Upper lobe of right lung (tissue), 1 donor: ENCODE measurements at places on chromosomes 12 and 14. TPM values are rescaled to one million over a fixed set of nuclear protein-coding genes. Genes with fewer than 3 reads are reported as not detected.

DNA sequence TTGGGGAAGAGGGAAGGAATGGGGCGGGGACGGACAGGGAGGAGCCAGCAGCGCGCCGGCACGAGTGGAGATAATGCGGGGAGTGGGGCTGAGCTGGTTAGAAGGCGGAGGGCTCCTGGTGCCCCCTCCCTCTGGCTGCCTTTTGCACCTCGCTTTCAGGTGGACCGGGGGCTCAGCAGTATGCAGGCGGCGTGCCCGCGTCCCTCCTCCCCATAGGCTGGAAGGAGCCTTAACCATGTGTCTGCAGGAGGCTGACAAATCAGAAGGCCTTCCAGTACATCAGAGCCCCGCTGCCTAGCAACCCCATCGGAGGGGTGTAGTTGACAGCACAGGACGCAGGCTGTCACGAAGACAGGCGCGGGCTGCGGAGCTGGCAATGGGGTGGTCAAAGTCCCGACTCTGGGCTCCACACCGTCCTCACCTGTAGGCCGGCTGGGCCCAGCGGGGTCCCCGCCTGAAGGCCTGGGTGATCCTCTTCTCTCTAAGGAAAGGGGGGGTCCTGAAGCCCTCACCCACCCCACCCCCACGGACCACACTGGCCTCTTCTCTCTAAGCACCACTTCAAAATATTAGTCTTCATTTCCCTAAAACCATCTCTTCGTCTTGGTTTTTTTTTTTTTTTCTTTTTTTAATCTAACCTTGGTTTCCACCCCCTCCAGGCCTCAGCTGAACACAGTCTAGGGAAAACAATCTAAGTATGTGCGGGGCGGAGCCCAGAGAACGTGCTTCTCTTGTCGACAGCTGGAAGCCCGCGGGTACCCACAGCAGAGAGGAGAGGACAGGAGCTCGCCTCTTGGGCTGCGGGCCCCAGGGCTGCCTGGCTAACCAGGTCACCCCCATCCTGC is 44.5 kb downstream of the KDM2B start:
- peak; percentile 91 for DNase-seq
- H3K4me3 ChIP-seq: peak overlapping the region; percentile 72
- H3K36me3 ChIP-seq: no peaks in the 10 kb centered on the region
- peak overlapping the region; percentile 93 for H3K27ac ChIP-seq
- peaks cover 54% of the 10 kb centered on the region for H3K4me1 ChIP-seq

- H3K27me3 ChIP-seq: peaks cover 63% of the 10 kb centered on the region
- H3K4me3 ChIP-seq: no peak overlapping the region
- DNase-seq: no peak
- H3K27ac ChIP-seq: no peak overlapping the region
- no peaks in the 10 kb centered on the region for H3K4me1 ChIP-seq
These were observed 52.3 kb upstream of the KCNA5 start for GRCh38 chr12:4991373-4991772.

DNA sequence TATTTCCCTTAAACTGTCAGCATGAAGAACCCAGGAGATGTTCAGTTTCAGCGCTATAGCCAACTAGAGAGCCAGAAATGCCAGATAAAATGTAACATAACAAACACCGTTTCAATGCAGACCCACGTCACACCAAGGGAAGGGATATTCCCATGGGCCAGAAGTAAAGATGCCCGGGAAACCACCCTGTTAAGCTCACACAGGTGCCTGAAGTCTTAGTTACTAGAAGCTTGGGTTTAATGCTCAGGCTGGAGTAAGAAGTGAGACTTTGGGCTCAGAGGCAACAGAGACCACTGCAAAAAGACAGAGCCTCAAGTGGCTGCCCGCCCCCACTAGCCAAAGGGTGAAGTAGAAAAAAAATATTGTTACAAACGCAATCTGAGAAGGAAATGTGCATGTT is 52.3 kb downstream of the SYNE3 start:
- peaks cover 4% of the 10 kb centered on the region for H3K4me1 ChIP-seq
- H3K4me3 ChIP-seq: no peak overlapping the region
- H3K36me3 ChIP-seq: peaks cover 20% of the 10 kb centered on the region
- H3K27me3 ChIP-seq: no peaks in the 10 kb centered on the region
- no peak overlapping the region for H3K27ac ChIP-seq

- DNase-seq: no peak
- no peak overlapping the region for H3K27ac ChIP-seq
These were observed 19.3 kb downstream of the BRF1 start for GRCh38 chr14:105281371-105282097.

DNA sequence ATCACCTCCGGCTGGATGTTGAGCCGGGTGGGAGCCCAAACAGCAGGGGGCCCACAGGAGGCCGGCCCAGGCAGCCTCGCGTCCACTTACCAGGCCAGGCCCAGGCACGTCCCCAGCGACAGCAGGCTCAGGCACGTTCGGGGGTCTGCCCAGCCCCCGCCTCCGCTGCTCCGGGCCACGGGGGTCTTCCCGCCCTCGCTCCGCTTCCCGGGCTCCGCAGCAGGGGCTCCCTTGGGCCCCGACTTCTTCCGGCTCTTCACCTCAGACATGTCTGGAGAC is 216 bp downstream of the IKBIP start:
- H3K27me3 ChIP-seq: no peaks in the 10 kb centered on the region
- H3K4me3 ChIP-seq: peak overlapping the region; percentile 96
- H3K4me1 ChIP-seq: peaks cover 18% of the 10 kb centered on the region

GRCh38 chr12:59040656-59041055 is 120.4 kb upstream of the LRIG3 start:
- H3K27ac ChIP-seq: no peak overlapping the region
- no peak for DNase-seq

- no peaks in the 10 kb centered on the region for H3K36me3 ChIP-seq
- DNase-seq: no peak
- H3K4me3 ChIP-seq: no peak overlapping the region
- no peak overlapping the region for H3K27ac ChIP-seq
These were observed 47.2 kb upstream of the KTN1 start for GRCh38 chr14:55532645-55533344.

- H3K27ac ChIP-seq: no peak overlapping the region
- H3K36me3 ChIP-seq: peaks cover 70% of the 10 kb centered on the region
- no peaks in the 10 kb centered on the region for H3K4me1 ChIP-seq
These were observed 25.7 kb upstream of the LRP1-AS start for GRCh38 chr12:57173089-57173488.

GRCh38 chr14:87503711-87504110 is 489.3 kb downstream of the GALC start:
- no peaks in the 10 kb centered on the region for H3K36me3 ChIP-seq
- no peaks in the 10 kb centered on the region for H3K4me1 ChIP-seq
- no peak overlapping the region for H3K27ac ChIP-seq
- no peaks in the 10 kb centered on the region for H3K27me3 ChIP-seq

DNA sequence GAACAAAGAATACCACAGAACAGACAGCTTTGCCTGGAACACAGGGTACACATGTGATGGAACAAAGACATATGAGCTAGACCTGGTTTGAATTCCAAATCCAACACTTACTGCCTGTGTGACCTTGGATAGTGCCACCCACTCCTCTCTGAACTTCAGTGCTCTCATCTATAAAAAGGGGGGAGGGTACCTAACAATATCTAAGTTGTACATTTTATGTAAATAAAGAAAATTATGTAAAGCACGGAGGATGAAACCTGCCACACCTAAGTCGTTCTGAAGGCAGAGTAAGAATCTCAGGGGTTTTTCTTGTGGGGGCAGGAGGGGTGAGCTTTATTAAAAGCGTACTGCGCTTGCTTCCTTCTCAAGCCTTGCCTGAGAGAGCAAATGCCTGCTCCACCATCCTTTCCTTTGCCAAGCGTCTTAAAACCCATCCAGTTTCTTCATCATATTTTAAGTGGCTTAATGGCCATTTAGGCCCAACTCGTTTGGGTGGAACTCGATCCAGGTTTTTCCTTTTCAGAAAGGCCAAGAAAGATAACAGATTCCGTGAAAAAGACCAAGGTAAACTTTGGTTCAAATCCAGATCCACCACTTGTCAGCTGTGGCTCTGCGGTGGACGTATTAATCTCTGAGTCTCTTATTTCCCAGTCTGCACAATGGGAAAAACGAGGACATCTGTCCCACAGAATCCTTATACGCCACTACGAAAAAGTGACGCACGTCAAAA is 946 bp downstream of the DDX24 start:
- peaks cover 49% of the 10 kb centered on the region for H3K4me1 ChIP-seq
- peak overlapping the region; percentile 84 for H3K4me3 ChIP-seq
- H3K36me3 ChIP-seq: peaks cover 30% of the 10 kb centered on the region
- DNase-seq: no peak

GRCh38 chr12:76080017-76080728 is 4.3 kb downstream of the NAP1L1 start:
- no peak for DNase-seq
- no peak overlapping the region for H3K27ac ChIP-seq
- no peaks in the 10 kb centered on the region for H3K27me3 ChIP-seq
- no peak overlapping the region for H3K4me3 ChIP-seq

DNA sequence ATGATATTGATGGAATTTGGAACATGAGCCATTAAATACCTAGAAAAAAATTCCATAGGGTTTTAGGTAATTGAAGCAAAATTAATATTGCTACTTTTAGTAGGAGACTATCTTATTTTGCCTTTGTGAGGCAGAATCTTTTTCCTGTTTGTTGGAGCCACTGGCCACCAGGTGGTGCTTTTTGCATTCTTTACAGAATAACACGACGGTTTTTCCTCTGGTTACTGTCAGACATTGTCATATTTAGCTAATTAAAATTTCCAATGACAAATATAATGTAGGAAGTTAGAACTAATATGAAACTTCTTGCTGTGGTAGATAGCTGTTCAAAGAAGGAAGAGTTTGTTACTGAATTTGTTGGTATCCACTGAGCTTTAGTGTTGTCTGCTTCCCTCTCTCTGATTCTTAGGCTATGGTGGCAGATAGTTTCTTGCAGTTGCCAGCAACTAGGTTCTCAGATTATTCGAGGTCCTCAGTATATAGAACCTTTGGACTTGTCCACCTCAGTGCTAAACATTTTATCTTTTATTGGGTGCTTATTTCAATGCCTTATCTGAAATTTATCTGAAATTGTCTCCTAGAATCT is 25.7 kb downstream of the RAB21 start:
- H3K4me1 ChIP-seq: peaks cover 11% of the 10 kb centered on the region
- DNase-seq: no peak
- H3K27ac ChIP-seq: no peak overlapping the region
- no peaks in the 10 kb centered on the region for H3K27me3 ChIP-seq
- no peak overlapping the region for H3K4me3 ChIP-seq

DNA sequence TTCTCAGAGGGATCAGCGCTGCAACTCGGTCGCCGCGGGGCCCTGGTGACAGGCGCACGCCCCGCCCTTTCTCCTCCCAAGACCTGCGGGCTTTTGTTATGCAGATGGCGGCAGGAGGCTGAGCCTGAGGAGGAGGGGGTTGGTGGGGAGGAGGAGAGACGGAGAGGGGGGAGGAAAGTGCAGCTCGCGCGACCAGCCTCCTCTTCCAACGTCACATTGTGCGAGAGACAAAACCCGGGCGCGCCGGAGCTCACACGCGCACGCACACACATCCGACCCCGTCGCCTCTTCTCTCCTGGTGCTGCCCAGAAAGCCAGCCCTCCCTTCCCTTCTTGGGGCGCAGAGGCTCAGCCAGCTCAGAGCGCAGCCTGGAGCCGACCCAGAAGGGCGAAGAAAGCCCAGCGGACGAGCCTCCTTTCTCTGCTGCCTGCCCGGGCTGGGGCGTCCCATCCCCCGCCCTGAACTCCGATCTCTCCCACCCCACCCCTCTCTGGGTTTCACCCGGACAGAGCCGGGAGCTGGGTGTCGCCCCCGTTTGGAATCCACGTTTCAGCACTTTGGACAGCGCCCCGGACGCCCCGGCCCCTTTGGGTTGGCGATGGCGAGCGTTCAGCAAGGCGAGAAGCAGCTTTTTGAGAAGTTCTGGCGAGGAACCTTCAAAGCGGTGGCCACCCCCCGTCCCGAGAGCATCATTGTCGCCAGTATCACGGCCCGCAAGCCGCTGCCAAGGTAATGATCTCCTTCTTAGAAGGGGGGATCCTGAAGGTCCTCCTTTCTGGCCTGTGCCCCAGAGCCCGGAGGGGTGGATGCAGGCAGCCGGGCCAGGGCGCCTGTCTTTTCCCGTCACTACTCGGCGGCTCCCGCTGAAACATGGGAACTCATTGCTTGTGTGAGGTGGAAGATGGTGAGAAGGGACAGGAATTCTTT is at the start of gene SRRM4:
SRRM4 (plus strand) TSS at position 257 of the 927 bp plus-strand sequence; CDS start at position 599, 342 bp downstream.
- H3K36me3 ChIP-seq: no peaks in the 10 kb centered on the region
- H3K27ac ChIP-seq: no peak within 1 kb of the TSS
- H3K4me3 ChIP-seq: no peak within 1 kb of the TSS
- peak; percentile 64 for DNase-seq
- no peaks in the 10 kb centered on the region for H3K4me1 ChIP-seq

DNA sequence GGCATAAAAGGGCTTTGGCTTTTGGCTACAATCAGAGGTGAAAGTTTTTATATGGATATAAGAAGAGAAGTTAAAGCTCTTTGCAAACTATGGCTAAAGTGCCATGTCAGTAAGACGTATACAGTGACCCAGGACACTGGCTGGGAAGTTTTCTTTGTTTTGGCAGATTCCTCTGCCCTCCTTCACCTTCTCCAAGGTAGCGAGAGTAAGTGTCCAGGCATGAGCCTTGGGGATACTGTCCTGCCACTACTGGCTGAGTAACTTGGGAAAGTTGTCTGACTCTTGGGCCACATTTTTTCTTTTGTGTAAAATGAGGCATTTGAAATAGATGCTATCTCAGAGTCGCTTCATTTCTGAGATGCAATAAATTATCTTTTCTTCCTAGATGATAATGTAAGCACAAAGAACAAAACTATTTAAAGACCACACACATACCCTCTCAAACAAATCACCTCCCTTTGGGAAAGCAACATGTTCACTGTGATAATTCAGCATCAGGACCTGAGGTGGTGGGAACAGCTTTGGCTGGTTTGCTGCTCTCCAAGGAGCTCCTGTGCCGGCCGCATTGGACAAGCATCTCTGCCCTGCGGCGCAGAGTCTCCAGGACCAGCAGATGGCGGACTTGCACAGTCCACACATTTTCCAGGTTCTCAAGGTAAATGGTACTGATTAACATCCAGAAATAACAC is 106.3 kb downstream of the PTCSC3 start:
- DNase-seq: peak; percentile 84
- H3K36me3 ChIP-seq: no peaks in the 10 kb centered on the region
- H3K27ac ChIP-seq: no peak overlapping the region
- H3K4me3 ChIP-seq: no peak overlapping the region
- H3K27me3 ChIP-seq: no peaks in the 10 kb centered on the region
- H3K4me1 ChIP-seq: no peaks in the 10 kb centered on the region

DNA sequence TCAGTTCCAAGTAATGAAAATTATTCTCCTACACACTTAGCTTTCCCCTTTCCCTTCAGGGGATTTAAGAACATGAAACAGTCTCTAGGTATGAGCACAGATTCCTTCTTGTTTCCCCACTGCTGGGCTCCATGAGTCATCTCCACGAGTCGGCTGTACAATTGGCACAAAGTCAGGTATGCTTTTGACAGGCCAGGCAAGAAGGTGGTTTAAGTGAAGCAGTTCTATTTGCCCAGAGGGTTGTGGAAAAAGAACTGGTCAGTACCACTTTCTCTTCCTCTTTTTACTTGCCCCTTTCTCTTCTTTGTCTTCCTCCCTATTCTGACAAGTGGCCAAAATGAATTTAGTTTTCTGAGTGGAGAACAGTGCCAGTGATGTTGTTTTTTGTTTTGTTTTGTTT is 16.3 kb downstream of the DYNC1H1 start:
- H3K36me3 ChIP-seq: peaks cover 97% of the 10 kb centered on the region
- H3K4me3 ChIP-seq: no peak overlapping the region
- H3K27ac ChIP-seq: no peak overlapping the region
- DNase-seq: no peak

Gene CMTM5
- total RNA-seq: 0.96 TPM

Gene TPH2
- total RNA-seq: not detected

Gene CPNE6
- total RNA-seq: not detected

Gene GLI1
- total RNA-seq: 1.4 TPM

Gene SNX6
- 64.9 TPM for total RNA-seq

Gene VSX2
- not detected for total RNA-seq

Gene KRT1
- 3.5 TPM for total RNA-seq

Gene KRT85
- not detected for total RNA-seq

Gene ANKRD33
- total RNA-seq: not detected

Gene PPM1H
- 8.0 TPM for total RNA-seq
